ENCODE measurements at places on chromosomes 6 and 20. TPM values are rescaled to one million over a fixed set of nuclear protein-coding genes. Genes with fewer than 3 reads are reported as not detected.

The HCRTR2 gene
- total RNA-seq, result not detected

The ATAT1 gene
- total RNA-seq, result 2.0 TPM

The TNXB gene
- 144 TPM for total RNA-seq

The SRSF6 gene
- 33.0 TPM for total RNA-seq

The SOX4 gene
- 30.7 TPM for total RNA-seq

The CCN5 gene
- 5.0 TPM for total RNA-seq

The NKX2-4 gene
- not detected for total RNA-seq

The PIGU gene
- total RNA-seq, result 6.3 TPM

The RNGTT gene
- total RNA-seq, result 13.5 TPM

The PCNA gene
- 64.6 TPM for total RNA-seq

The TFAP2D gene
- not detected for total RNA-seq

The RIPPLY2 gene
- total RNA-seq, result 0.28 TPM

The NOX3 gene
- total RNA-seq, result not detected

The AVP gene
- not detected for total RNA-seq

The DUSP22 gene
- total RNA-seq, result 9.5 TPM

The OR11A1 gene
- total RNA-seq, result not detected

The MUCL3 gene
- not detected for total RNA-seq

The MYB gene
- 0.14 TPM for total RNA-seq

The ERVFRD-1 gene
- not detected for total RNA-seq

The HNF4A gene
- not detected for total RNA-seq

The TGM3 gene
- total RNA-seq, result not detected

The OXT gene
- 0.18 TPM for total RNA-seq

The FAM217A gene
- not detected for total RNA-seq

The FAM184A gene
- 0.46 TPM for total RNA-seq

The BNIP5 gene
- not detected for total RNA-seq

The DCDC2 gene
- 0.14 TPM for total RNA-seq

The IMPG1 gene
- not detected for total RNA-seq

The TCFL5 gene
- total RNA-seq, result 14.1 TPM

The ATP6V1G2 gene
- total RNA-seq, result 5.0 TPM

The KHDC1L gene
- not detected for total RNA-seq

The EEF1A2 gene
- total RNA-seq, result 3.0 TPM

The SMPDL3A gene
- 196 TPM for total RNA-seq

The SIRPA gene
- total RNA-seq, result 16.6 TPM
